T1000 (cell line): ENCODE measurements at places on chromosomes 1 and 21.

- DNase-seq, result no peak
Observed at GRCh38 chr1:66412704-66413103, 121.2 kb upstream of the SGIP1 start.

DNA sequence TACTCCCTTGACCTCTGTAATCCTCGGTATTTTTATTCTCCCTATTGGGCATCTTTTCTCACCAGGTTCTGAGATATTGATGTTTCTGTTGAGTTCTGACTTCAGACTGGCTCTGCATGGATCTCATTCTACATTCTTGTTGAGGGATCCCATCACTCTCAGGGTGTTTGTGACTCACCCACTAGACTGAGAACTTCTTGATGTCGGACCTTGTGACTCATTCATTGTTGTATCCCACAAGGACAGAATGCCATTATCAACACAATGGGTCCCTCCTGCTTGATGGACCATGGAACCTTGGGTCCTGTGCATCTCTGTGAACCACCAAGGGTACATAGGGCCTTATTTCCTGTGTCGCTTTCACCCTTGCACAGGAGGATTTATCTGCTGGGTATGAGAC is 174.1 kb downstream of the PBX1 start:
- no peak for DNase-seq

GRCh38 chr1:157115851-157116736 is 16.5 kb upstream of the ETV3L start:
- no peak for DNase-seq

DNA sequence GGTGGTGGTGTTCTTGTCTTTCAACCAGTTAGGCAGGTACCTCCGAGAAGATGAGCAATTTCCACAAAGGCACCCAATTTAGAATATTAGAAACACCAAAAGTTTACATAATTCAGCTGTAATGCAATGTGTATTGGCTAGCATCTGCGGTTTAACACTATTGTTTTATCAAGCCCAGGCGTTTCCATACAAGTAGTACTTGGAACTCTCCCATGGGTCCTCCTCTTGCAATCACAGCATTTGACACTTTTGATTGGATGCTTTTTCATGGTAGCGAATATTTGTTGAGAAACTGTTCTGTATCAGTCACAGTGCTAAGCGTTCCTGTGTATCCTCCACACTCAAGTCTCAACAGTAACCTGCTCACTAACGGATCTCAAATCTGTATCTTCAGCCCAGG is 20.1 kb upstream of the MAP1LC3C start:
- no peak for DNase-seq

DNA sequence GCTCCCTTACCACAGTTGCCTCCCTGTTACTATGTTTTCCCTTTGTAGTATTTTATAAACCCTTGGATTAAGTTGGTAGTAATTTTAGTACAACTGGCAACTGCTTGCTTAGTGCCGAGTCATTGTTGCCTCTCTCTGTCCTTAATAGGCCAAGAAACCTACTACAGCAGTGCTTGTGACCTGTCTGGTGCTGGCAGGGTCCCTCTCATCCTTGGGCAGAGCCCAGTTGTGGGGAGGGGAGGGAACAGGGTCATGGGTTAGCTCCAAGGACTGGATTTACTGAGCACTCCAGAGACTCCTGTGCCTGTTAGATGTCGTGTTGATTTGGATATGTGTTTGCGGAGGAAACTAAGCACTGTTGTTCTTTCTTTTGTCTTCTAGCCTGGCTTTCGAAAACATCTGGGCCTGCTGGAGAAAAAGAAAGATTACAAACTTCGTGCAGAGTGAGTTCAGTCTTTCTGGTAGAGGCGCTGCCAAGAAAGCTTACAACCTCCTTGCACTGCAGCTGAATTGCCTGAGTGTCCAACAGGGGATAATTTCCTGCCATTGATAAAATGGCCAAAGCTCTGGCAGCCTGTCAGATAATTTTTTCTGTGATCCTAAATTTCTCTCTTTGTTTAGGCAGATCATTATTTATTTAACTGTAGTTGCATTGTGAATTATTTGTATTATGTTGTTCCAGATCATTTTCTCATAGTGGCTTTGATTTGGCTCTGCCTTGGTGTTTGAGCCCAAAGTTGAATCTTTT is 3.6 kb downstream of the UTP11 start:
- no peak for DNase-seq

- no peak for DNase-seq
Observed at GRCh38 chr1:150021191-150021694, 10.7 kb upstream of the OTUD7B start.

GRCh38 chr1:175829845-175830244 is 86.5 kb upstream of the TNR start:
- DNase-seq, result no peak
